RPMI8226 (cell line): ENCODE measurements at places on chromosomes 4 and X.

GRCh38 chr4:22532896-22533295, 17.0 kb upstream of the ADGRA3 start:
- DNase-seq: no peak

- DNase-seq: no peak
These were observed 15.8 kb upstream of the UBE2K start for GRCh38 chr4:39682138-39682537.

- no peak for DNase-seq
These were observed 1.9 kb downstream of the SEC24D start for GRCh38 chr4:118834070-118834469.

GRCh38 chr4:107034996-107035818, 906 bp downstream of the DKK2 start:
- DNase-seq: no peak

GRCh38 chr4:98151145-98151924, 8.1 kb upstream of the STPG2 start:
- no peak for DNase-seq
